Fibroblast of skin of left biceps (primary cell): ENCODE measurements at places on chromosomes 11 and 22.
A peak's percentile ranks its signal among the peaks of the same experiment; 100 is the strongest.

DNA sequence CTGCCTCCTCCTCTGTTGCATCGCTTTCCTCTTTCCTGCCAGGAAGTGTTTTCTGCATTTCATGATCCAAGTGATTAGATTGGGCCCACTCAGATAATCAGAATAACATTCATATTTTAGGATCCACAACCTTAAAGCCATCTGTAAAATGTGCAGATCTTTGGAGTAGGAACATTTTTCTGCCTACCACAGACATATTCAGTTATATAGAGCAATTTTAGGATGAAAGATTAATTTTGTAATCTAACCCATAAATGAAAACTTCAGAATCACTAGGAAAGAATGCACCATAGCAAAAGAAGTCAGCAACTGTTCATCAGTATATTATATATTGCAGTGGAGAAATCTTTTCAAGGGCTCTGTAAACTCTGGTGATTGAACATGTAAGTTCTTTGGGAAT lies 659.9 kb upstream of the LUZP2 start:
- DNase-seq: peak; percentile 44

GRCh38 chr11:32290783-32291182 lies 144.6 kb downstream of the WT1 start:
- DNase-seq: no peak

DNA sequence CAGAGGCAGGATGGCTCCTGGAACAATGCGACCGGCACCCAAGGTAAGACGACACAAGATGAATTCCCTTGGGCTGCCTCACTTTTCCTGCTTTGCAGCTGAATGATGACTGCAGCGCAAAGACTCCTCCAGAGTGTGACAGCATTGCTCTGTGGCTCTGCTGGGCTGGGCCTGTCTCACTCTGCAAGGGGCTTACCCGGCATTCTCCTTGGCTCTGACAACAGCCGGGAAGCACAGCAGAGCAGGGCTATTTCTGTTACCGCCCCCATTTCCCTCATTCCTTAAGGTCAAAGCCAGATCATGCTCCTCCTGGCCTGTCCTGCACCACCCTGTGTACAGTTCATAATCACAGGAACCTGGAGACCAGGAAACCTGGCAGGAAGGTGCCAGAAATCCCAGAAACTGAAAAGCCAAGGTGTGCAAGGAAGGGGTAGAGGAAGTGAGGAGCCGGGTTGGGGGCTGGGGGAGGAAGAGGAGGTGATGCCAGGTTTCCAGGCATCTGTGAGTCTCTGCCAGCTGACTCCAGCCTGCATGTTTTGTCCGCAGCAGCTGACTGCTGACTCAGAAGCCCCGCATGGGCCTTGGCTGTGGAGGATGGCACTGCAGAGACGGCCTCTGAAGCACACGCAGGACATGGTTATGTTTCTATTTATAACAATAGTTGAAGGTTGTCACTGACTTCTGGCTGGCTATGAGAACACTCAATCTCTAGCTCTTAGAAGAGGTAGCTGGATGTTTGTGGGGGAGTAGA lies 113.6 kb downstream of the MICAL3 start:
- no peak for DNase-seq

- no peak for DNase-seq
These were observed 375.3 kb downstream of the DYNC2H1 start for GRCh38 chr11:103484545-103484944.
